Muscle of arm (tissue), 14 donors: ENCODE measurements at places on chromosomes 4 and X.

- peak; percentile 18 for DNase-seq
Observed at GRCh38 chr4:183588169-183588675, 70.8 kb downstream of the RWDD4 start.

DNA sequence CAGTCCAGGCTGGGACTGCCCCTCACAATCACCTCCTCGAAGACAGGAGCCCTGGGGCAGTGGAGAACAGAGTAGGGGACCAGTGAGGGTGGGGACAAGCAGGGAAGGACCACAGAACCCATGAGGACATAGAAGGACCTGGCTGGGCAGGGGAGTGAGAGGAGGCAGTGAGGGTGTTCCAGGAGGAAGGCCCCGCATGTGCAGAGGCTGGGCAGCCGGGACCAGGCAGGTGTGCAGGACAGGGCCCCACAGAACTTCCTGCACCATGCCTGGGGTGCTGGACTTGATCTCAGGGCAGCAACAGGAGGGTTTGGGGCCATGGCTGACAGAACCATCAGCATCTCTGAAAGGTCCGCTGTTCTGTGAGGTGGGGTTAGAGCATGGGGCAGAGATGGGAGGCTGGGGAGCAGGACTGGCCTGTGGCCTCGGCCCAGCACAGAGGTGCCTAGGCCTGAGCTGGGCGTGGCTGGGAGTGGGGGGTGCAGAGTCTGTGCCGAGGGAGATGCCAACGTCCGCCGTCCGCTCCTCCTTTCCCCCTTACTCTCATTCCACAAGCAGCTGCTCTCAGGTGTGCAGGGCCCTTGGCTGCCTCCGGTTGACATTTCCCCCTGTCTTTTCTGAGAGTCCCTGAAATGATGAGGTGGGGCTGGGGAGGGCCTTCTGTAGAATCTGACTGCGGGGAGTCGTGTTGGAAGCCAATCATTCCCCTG lies 40.8 kb downstream of the EVC start:
- no peak for DNase-seq

GRCh38 chrX:133660281-133660680 lies 245.0 kb upstream of the GPC4 start:
- no peak for DNase-seq

DNA sequence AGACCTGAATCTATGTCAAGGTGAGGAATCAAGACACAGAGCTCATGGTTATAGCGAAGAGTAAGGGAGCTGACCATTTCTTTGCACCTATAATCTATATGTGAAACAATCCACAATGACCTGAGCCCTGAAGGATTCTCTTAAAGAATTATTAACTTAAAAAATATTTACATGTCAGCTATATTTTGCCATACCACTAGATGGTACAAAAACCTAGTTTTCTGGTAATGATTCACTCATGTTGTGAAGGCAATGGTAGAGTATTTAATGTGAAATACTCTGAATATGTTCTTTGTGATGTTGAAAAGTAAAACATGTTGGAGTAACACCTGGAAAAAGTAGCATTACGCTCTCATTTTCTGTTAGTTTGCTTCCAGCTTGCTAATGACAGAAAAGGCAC lies 40.0 kb downstream of the VGLL1 start:
- no peak for DNase-seq

DNA sequence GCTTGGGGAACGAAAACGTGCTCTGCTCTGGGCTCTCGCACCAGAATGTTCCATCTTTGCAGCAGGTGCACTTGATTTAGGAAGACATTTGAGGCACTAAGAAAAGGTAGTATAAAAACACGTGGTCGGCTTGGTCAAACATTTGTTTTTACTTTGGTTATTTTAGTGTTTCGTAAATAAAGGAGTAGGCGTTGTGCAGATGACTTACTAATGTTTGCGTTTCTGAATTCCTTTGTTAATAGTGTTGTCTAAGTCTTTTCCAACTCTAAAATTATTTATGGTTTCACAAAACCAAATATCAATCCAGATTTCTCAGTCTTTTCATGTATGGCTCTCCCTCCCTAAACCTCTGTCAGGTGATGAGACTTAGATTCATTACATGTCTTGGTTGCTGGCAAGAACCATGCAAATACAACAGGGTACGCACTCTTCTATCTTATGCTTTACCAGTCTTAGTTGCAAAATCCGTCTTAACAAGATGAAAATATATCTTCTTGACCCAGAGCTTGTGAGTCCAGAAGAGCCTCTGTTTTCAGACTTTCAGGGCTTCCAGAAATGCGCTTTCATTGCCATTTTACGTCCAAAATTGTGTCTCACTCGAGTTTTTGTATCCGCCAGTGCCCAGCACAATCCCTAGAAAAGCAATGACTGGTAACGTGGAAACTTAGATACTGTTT lies 686 bp downstream of the MTHFD2L start:
- DNase-seq = no peak

DNA sequence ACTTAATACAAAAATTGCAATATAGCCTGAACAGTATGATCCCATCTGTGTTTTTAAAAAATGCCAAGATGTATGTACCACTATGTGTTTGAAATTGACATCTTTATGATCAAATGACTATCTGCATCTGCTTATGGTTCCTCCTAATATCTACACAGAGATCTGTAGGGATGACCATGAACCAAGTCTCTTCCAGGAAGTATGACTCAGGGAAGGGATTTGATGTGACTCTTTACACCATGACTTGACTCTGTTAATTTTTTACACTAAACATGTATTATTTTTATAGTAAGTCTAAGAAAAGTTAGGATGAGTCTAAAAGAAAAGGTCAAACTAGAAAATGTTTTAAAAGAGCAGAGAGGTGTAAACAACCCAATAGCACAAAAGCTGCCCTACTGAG lies 164.0 kb downstream of the SH3KBP1 start:
- DNase-seq = no peak

DNA sequence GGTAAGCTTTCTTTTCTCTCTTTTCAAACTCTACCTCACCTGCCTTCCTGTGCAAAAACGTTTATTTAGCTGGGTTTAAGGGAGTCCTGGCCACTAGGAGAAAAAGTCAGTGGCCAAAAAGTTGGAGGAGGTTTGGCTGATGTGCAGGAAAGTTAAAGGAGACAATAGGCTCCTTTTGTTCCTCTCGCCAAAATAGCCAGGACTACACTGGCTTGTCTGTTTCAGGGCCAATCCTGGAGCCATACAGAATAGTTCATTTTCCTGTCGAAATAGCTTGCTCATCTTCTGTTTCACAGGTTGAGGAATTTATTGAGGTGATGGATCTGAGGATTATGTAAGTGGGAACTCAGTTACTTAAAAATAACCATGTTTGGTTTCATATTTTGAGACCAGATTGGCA lies 423 bp downstream of the HEPH start:
- DNase-seq = peak; percentile 0

DNA sequence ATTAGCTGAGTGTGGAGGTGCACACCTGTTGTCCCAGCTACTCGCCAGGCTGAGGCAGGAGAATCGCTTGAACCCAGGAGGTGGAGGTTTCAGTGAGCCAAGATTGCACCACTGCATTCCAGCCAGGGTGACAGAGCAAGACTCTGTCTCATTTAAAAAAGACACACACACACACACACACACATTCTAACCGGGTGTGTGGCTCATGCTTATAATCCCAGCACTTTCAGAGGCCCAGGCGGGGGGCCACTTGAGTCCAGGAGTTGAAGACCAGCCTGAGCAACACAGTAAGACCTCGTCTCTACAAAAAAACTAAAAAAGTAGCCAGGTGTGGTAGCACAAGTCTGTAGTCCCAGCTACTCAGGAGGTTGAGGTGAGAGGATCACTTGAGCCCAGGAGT lies 152.3 kb downstream of the LRBA start:
- DNase-seq = no peak

DNA sequence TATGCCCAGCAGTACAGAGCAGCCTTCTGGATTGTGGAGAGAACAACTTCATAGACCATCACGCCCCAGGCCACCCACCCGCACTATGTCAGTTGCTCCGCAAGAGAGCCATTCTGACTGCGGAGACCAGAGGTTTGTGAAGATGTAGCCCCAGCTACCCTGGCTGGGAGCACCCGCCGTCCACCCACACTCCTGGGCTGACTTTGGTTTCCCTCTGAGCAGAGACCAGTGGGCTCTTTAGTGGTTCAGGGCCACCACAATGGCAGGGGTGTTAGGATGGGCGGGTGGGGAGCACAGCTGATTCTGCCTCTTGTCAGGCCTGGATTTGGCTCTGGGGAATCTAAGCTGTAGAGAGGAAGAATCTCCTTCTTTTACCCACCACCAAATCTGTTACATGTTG lies 313.4 kb downstream of the LDB2 start:
- no peak for DNase-seq

DNA sequence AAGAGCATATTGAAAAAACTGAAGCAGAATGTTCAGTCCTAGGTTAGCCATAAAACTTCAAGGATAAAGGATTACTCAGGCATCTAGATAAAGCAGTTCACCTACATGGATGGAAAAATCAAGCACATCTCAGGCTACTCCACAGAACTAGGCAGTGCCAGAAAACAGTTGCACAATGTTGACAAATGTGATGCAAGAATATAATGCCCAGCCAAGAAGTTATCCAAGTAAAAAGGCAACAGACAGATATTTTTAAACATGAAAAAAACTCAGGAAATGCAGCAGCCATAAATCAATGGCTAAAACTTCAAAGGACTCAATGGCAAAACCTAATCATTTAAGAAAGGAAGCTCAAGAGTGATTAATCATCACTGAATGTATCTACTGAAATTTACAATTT lies 456.0 kb upstream of the FAM241A start:
- no peak for DNase-seq

GRCh38 chr4:121155893-121156292 lies 8.2 kb downstream of the TNIP3 start:
- no peak for DNase-seq
